ENCODE measurements at places on chromosomes 3 and 15.

DNA sequence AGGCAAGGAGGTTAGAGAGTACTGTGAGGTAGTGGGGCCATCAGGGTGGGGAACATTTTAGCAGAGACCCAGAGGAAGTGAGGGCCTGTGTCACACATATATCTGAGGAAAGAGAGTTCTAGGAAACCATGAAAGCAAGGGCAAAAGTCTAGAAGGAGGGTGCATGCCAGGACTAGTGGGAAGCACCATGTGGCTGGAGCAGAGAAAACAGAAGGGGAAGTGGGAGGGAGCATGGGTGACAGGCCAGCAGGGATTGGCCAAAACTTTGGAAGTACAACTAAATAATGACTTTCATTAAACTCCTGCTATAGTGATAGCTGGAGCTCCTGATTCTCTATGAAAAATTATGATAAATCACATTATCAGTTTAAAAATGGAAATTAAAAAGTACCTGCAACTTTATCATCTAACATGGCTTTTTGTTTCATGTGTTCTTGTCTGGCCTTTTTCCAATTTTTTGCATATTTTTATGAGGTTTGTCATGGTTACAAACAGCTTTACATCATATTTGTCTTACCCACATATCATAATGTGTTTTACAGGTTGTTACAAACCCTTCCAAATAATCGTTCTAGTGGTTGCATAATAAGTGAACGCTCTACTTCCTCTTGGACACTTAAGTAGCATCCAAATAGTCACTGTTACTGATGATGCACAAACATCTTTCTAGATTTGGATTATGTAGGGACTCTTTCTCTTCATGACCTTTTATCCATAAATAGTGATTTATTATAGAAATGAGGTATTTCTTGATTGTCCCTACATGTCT, 168.3 kb downstream of the NEK10 start:
- DNase-seq, result no peak

DNA sequence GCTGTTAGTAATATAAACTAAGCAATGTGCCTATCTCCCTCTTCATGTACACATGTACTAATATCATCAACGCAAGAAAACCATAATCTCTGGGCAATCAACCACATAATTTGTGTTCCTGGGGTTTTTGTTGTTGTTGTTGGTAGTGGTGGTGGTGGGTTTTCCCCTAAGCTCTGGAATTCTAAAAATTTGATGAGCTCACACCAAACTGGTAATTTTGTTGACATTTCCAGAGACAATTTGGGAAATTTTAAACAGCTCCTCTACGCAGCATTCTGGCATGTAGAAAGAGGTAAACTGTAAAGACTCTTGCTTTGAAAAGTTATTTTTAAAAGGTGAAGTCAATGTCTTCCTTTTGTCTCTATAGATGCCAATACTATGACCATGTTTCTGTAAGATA, 126.7 kb downstream of the IGSF11 start:
- no peak for DNase-seq

GRCh38 chr15:86235667-86236066, 156.0 kb downstream of the AGBL1 start:
- no peak for DNase-seq

GRCh38 chr3:113783463-113783862, 36.6 kb downstream of the ATP6V1A start:
- peak; percentile 82 for DNase-seq

GRCh38 chr3:174541708-174542315, 317.3 kb upstream of the NAALADL2 start:
- no peak for DNase-seq

DNA sequence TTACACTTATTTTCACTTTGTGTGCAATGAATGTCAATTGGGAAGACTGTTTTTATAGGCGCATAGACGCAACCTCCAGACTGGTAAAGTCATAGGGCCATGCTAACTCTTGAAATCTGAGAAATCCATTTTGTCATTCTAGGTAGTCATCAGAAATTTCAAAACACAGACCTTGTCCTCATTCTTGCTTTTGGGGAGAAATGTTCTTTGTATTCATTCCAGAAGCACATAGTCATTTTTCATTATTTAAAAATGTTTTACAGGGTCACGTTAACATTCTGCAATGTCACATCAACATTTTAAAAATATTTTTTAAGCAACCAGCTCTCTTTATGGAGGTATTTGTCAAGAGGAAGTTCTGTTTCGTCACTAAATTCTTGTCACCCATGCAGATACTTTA, 898.4 kb downstream of the PDCD6IP start:
- no peak for DNase-seq

DNA sequence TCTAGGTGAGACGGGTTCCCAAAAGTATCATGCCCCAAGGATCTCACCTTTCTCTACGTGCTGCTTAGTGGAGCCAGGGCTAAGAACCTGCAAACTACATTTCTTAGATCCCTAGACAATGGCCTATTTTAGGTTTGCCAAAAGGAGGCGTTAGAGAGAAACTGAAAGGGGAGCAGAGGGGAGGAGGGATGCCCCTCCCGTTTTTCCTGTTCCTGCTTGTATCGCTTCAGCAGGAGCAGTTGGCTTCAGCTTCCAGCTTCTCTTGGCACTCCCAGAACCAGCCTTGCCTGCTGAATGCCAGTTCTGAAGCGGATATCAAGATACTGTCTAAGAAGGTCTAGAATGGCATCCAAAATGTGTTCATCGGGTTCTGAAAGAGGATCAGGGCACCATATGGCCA, 58.4 kb upstream of the ABHD17C start:
- no peak for DNase-seq

- DNase-seq, result no peak
These were observed 1.3 kb downstream of the GMPS start for GRCh38 chr3:155871746-155872158.

GRCh38 chr3:37741644-37742043, 120.0 kb upstream of the CTDSPL start:
- DNase-seq, result no peak

DNA sequence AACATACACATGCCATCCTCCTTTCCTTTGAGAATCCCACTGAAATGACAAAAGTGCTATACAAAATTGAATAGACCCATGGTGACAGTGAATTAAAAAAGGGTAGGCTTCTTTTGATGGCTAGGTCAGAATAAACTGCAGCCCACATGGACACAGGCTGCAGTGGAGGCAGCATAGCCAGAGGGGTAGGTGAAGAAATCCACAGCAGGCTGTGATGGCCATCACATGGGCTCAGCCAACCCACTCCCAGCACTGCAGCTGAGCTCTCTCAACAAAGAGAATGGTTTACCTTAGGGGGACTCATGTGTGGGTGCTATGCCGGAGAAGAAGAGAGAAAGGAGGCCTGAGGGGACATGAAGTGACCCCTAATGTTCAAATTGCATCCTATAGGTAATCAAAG, 331.1 kb downstream of the CHST2 start:
- DNase-seq, result no peak

GRCh38 chr15:79811406-79812405, 85.1 kb downstream of the MTHFS start:
- peak; percentile 70 for DNase-seq

- no peak for DNase-seq
These were observed 262.6 kb upstream of the NAALADL2 start for GRCh38 chr3:174596447-174596982.

DNA sequence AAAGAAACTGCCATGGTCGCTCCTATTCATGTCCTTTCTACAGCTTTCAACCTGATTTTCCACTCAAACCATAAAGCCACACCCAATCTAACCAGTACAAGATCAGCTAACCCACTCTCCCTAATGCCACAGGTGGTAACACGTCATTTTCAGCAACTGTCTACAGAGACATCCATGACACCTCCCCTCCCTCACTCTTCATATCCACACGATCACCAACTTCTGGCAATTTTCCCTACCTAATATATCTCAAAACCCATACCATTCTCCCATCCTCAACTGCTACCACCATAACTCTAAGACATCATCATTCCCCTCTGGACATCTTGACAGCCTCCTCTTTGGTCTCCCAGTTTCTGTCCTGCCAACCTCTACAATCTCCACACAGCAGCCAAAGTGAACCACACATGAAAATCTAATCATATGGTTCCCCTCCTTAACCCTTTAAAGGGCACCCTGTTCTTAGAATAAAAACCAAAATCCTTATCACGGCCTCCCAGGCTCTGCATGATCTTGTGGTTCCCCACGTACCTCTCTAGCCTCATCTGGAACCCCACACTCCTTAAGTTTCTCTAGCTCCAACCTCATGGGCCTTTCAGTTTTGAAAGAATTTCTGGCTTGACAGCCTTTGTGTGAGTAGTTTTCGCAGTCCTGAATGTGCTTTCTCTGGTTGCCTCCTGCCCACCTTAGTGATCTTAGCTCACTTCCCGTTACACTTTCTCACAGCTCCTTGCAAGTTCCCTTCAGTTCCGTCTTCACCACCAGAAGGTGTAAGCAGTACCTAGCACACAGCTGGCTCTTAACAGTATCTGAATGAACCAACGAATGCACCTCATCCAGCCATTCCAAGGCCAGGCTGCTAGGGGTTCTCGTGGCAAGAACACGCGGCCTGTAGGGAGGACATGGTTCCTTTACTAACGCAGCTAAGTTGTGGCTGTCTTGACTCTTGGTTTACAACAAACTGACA, 33.4 kb downstream of the SPINK8 start:
- DNase-seq, result no peak

- DNase-seq, result no peak
These were observed 217.0 kb downstream of the ISL2 start for GRCh38 chr15:76553564-76553963.

GRCh38 chr3:146024260-146024659, 136.7 kb downstream of the PLOD2 start:
- no peak for DNase-seq

- DNase-seq, result no peak
These were observed 149.4 kb downstream of the VGLL4 start for GRCh38 chr3:11494131-11494916.

DNA sequence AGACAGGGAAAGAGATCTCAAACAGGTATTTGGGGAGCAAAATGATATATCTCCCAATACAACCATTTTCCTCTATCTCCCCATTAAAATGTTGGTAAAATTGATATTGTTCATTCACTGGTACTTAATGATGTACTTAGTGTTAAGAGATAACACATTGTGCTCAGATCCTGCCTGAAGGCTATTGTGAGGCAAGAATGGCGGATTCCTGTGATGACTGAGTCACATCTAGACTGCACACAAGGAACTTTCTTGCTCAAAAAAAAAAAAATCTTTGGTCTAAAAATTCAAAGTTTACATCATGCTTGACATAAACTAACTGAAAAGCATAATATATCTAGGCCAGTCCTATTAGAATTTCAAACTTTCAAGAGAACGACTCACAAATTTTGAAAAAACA, 171.1 kb upstream of the TTC14 start:
- no peak for DNase-seq

DNA sequence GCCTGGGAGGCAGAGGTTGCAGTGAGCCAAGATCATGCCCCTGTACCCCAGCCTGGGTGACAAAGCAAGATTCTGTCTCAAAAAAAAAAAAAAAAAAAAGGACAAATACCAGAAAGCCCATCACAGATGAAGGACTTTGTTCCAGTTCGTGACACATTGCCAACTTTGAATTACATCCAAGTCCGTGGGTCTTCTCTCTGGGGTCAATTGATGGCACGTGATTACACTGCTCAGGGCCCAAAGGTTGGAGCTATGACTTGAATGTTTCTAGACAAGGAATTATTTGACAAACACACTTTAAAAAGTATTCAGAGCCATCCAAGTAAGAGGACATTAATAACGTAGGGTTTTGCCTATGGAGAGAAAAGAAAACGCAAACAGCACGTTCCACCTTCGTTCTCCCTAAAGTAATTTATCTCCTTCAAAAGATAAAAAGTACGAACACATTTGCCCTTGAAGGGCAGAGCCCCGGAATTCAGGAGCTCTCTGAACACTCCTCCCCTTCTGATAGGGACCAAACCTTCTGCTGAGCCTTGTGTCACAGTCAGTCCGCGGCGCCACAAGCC, 31.3 kb upstream of the ST3GAL6 start:
- DNase-seq, result no peak

- peak; percentile 29 for DNase-seq
These were observed 192.6 kb downstream of the PDZRN3 start for GRCh38 chr3:73432023-73432705.

DNA sequence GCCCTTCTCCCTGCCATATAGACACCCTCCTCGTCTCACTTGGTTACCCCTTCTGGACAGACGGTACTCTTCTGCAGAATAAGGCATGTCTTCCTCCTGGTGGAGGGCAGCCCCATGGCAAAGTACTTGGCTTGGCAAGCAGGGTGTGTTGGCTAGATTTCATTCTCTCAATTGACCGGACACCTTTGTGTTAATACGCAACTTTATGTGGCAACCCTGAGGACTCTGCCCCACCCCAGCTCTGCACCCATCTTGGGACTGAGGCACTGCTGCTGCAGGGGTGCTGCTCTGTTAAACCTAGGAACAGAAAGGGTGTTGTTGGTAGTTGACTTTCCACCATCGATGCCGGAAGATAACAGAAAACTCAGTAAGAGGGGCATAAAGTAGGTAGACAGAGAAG, 55.2 kb downstream of the PTPRG start:
- DNase-seq, result no peak

GRCh38 chr3:28279770-28280169, 38.4 kb downstream of the CMC1 start:
- DNase-seq, result peak; percentile 13

DNA sequence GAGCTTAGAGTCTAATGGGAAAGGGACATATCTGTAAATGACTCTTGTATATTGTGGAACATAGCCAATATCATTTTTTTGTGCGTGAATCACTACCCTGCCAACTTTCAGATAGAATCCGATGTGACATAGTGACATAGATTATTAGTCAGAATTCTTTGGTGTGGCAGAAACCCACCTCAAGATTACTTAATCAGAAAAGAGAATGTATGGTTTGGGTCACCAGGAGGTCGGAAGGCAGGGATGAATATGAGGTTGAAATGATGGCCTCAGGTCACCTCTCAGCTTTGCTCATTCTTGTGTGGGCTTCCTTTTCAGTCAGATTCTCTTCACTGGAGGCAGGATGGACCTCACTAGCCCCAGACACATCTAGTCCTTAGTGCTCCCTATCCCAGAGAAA, 41.4 kb downstream of the SNAPC5 start:
- DNase-seq, result no peak

DNA sequence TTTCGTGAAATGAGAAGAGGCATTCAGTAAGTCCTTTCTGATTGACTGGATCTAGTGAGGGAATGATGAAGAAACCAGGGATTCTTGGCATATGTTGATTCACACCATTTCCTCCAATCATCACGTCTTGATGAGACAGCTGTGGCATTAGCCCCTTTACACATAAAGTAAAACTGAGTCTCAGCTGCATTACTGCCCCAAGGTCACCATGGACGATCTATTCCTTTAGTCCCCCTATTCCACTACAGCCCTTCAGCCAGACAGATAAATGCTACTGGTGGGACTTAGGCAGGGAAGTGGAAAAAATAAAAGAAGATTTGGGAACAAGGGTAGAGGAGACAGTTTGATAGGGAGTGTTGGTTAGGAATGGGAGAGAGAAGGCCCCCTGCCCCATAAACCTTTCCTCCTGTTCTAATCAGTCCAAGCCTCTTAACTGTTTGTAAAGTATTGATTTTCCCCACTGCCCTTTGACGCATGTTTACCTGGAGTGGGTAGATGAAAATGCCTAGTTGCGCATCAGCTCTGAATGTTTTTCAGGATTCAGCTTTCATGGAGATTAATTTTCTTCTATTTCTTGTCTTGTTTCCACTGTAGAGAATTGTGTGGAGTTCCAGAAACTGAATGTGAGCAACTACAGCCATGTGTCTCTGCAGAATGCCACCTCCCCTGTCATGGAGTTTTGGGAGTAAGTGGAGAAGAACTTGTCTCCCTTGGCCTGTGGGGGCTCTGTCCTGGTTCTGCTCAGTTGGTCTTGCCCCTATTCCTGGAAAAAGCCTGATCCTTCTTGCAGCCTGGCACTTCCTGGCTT, 6.9 kb downstream of the SLC6A11 start:
- DNase-seq, result no peak

- no peak for DNase-seq
These were observed 18.6 kb downstream of the TMEM266 start for GRCh38 chr15:76078285-76078877.

All from fibroblast of the conjunctiva (primary cell).